ENCODE measurements at places on chromosomes 2 and 18. TPM values are rescaled to one million over a fixed set of nuclear protein-coding genes. Genes with fewer than 3 reads are reported as not detected.
A peak's percentile ranks its signal among the peaks of the same experiment; 100 is the strongest.

FSIP2 gene
- total RNA-seq: 0.73 TPM

FAM237A gene
- total RNA-seq: not detected

REG3A gene
- not detected for total RNA-seq

RESP18 gene
- total RNA-seq: not detected

TMEM87B gene
- total RNA-seq: 32.2 TPM

GRCh38 chr2:46970334-46971288, 55.0 kb upstream of the MCFD2 start:
- peaks cover 29% of the 10 kb centered on the region for H3K4me1 ChIP-seq
- peak overlapping the region; percentile 79 for H3K27ac ChIP-seq
- no peaks in the 10 kb centered on the region for H3K27me3 ChIP-seq
- no peak for DNase-seq

DNA sequence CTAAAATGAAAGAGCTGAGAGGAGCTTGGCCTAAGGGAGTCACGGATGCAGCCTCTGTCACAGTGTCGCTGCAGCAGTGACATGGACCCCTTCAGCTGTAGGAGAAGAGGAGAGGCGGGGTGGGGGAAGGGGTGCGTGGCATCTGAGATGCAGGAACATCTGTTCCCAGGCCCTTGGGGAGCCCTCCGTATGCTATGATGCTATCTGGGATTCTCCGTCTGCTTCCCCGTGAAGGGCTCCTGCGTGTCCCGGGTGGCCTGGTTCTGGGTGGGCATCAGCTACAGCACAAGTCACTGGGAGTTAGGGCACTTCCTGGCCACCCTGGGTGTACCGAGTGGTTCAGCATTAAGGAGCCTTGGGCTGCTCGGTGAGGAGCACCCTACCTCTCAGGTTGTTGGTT, 35.6 kb upstream of the B3GNT7 start:
- DNase-seq: no peak
- no peaks in the 10 kb centered on the region for H3K27me3 ChIP-seq
- H3K36me3 ChIP-seq: peaks cover 19% of the 10 kb centered on the region
- no peaks in the 10 kb centered on the region for H3K4me1 ChIP-seq
- no peak overlapping the region for H3K4me3 ChIP-seq
- no peak overlapping the region for H3K27ac ChIP-seq

- H3K4me3 ChIP-seq: no peak overlapping the region
- H3K4me1 ChIP-seq: no peaks in the 10 kb centered on the region
- no peaks in the 10 kb centered on the region for H3K36me3 ChIP-seq
- DNase-seq: no peak
Measured at GRCh38 chr2:207825978-207826377, 56.3 kb upstream of the FZD5 start.

GRCh38 chr18:9263264-9263663, 71.3 kb upstream of the TWSG1 start:
- no peak overlapping the region for H3K4me3 ChIP-seq
- no peaks in the 10 kb centered on the region for H3K4me1 ChIP-seq
- no peaks in the 10 kb centered on the region for H3K27me3 ChIP-seq
- H3K36me3 ChIP-seq: no peaks in the 10 kb centered on the region
- DNase-seq: no peak

DNA sequence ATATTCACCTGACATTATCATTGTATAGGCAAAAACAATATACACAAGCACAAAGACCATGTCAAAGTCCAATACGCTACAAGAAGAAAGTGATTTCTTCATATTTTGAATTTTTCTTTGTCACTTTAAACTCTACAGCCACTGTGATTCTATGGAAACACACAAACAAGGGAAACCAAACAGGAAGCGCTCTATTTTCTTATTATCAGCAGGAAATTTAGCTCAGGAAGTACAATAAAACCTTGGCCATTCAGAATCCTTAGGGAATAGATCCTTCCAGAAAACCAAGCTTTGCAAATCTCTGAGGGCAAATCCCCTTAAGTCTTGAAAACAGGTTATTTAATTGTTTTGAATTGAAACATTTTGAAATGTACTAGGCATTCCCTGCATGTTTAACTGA, 336.2 kb downstream of the EPHA4 start:
- peak overlapping the region; percentile 48 for H3K27ac ChIP-seq
- no peaks in the 10 kb centered on the region for H3K4me1 ChIP-seq
- no peak overlapping the region for H3K4me3 ChIP-seq
- no peak for DNase-seq
- H3K36me3 ChIP-seq: no peaks in the 10 kb centered on the region

DNA sequence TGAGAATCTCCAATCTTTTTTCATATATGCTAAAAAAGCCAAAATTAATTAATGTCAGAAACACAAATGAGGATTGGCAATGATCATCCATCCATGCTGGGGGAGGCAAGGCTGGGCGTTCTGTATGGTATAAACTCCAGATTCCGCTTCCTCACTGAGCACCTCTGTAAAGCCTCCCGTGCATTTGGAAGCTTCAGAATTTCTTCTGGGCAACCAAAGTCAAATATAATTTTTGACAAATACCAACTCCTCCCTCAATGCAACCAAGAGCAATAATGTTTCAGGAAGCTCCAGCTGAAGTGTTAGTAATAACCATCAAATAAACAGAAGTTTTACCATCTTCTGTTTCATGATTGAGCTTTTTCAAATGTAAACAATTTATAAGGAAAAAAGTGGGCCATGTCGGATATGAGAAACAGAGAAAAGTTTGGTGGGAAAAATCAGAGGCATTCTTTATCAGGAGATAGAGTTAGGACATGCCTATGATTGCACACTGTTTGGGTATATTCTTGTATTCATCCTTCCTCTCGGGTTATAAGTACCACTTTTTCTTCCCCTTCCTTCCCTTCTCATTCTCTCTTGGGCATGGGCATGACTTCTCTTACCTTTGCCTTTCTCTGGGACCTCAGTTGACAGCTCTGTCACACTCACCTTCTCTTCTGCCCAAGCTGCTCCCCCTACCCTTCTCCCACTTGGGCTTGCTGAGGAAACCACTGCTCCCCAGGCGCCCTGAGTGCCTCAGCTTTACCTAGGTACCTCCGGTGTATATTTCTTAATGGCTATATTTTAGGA, 149.5 kb upstream of the ZEB2 start:
- no peaks in the 10 kb centered on the region for H3K27me3 ChIP-seq
- peaks cover 21% of the 10 kb centered on the region for H3K4me1 ChIP-seq
- H3K36me3 ChIP-seq: no peaks in the 10 kb centered on the region
- DNase-seq: no peak

- no peak for DNase-seq
- H3K27me3 ChIP-seq: no peaks in the 10 kb centered on the region
- H3K4me1 ChIP-seq: no peaks in the 10 kb centered on the region
- no peak overlapping the region for H3K4me3 ChIP-seq
- no peak overlapping the region for H3K27ac ChIP-seq
- no peaks in the 10 kb centered on the region for H3K36me3 ChIP-seq
Measured at GRCh38 chr2:142693171-142693950, 184.1 kb upstream of the KYNU start.

DNA sequence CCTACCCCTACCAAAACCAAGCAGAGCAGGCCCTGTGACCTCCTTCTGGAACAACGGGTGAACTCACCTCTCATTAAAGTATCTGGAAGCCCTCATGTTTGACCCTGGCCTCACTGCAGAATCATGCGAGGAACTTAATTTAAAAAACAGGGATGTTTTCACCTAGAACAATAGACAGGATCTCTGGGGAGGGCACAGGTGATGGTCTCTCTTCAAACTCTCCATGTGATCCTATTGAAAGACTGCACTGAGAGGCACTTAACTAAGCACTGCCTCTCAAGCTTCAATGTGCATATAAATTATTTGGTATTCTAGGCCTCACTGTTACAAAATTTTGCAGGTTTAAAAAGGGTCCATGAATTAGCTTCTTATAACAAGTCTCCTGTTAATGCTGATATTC, 7.5 kb downstream of the ZNF519 start:
- no peak overlapping the region for H3K4me3 ChIP-seq
- DNase-seq: no peak
- no peak overlapping the region for H3K27ac ChIP-seq
- H3K4me1 ChIP-seq: no peaks in the 10 kb centered on the region
- H3K27me3 ChIP-seq: no peaks in the 10 kb centered on the region
- H3K36me3 ChIP-seq: no peaks in the 10 kb centered on the region

- H3K4me3 ChIP-seq: no peak overlapping the region
- DNase-seq: no peak
- no peaks in the 10 kb centered on the region for H3K27me3 ChIP-seq
- H3K36me3 ChIP-seq: no peaks in the 10 kb centered on the region
- no peaks in the 10 kb centered on the region for H3K4me1 ChIP-seq
Measured at GRCh38 chr2:165105926-165106325, 97.9 kb downstream of the SCN3A start.

Measured in left lung (tissue), 14 donors.